ENCODE measurements at places on chromosomes 11 and 22. TPM values are rescaled to one million over a fixed set of nuclear protein-coding genes. Genes with fewer than 3 reads are reported as not detected.

DNA sequence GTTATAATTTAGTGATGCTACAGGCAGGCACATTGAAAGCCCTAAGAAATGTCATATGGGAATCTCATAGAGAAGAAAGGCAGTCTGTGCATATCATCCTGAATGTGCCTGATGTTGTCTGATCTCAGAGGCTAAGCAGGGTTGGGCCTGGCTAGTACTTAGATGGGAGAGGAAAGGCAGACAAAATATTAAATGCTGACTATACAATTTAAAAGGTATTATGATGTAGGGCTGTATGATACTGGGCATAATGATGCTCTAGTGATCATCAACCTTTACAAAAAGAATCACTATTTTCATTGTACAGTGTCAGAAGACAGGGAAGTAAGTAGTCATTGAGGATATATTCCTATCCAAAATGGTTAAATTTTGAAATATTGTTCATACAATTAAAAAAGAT is 119.8 kb downstream of the UVRAG start:
- H3K27ac ChIP-seq, result no peak overlapping the region
- no peak for DNase-seq
- no peaks in the 10 kb centered on the region for H3K27me3 ChIP-seq
- no peaks in the 10 kb centered on the region for H3K36me3 ChIP-seq
- no peaks in the 10 kb centered on the region for H3K4me1 ChIP-seq
- H3K4me3 ChIP-seq, result no peak overlapping the region

- peaks cover 2% of the 10 kb centered on the region for H3K27me3 ChIP-seq
- H3K4me1 ChIP-seq, result peaks cover 11% of the 10 kb centered on the region
- DNase-seq, result no peak
Observed at GRCh38 chr11:27234043-27234668, 128.9 kb downstream of the CCDC34 start.

GRCh38 chr22:41619979-41620588 is 759 bp downstream of the DESI1 start:
- H3K27ac ChIP-seq, result peak overlapping the region; percentile 70
- no peak for DNase-seq
- peaks cover 8% of the 10 kb centered on the region for H3K4me1 ChIP-seq

- H3K36me3 ChIP-seq, result peaks cover 35% of the 10 kb centered on the region
- peak; percentile 31 for DNase-seq
- H3K4me1 ChIP-seq, result peaks cover 86% of the 10 kb centered on the region
- H3K27ac ChIP-seq, result peak overlapping the region; percentile 86
- peak overlapping the region; percentile 9 for H3K4me3 ChIP-seq
Observed at GRCh38 chr22:37563153-37564081, 3.1 kb downstream of the CDC42EP1 start.

GRCh38 chr11:8697054-8697453 is 14.5 kb downstream of the RPL27A start:
- peaks cover 84% of the 10 kb centered on the region for H3K36me3 ChIP-seq
- no peak overlapping the region for H3K27ac ChIP-seq
- H3K4me3 ChIP-seq, result no peak overlapping the region
- H3K4me1 ChIP-seq, result peaks cover 19% of the 10 kb centered on the region

- no peaks in the 10 kb centered on the region for H3K27me3 ChIP-seq
- no peak overlapping the region for H3K27ac ChIP-seq
- H3K4me1 ChIP-seq, result peaks cover 7% of the 10 kb centered on the region
- DNase-seq, result no peak
Observed at GRCh38 chr11:1714908-1715885, 18.2 kb downstream of the KRTAP5-6 start.

GRCh38 chr11:64245797-64246620 is 734 bp downstream of the PPP1R14B start:
- H3K4me3 ChIP-seq, result peak overlapping the region; percentile 62
- H3K36me3 ChIP-seq, result peaks cover 37% of the 10 kb centered on the region
- no peak for DNase-seq
- H3K4me1 ChIP-seq, result peaks cover 69% of the 10 kb centered on the region

DNA sequence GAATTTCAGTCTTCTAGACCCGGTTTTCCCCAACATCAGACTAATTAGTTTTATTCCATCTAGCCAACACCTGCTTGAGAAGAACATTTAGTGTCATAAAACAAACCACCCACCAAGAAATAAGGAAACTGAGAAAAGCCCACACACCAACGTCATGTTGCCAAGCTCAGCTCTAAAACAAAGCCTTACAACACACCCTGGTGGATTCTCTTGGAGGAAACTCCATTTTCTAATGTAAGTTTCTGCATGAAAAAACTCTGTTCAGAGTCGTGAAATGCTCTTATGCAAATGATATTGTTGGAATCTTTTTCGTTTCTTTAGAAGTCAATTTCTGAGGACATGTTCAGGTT is 105.0 kb upstream of the RAG2 start:
- H3K4me3 ChIP-seq, result no peak overlapping the region
- DNase-seq, result no peak
- H3K4me1 ChIP-seq, result no peaks in the 10 kb centered on the region
- H3K36me3 ChIP-seq, result no peaks in the 10 kb centered on the region
- no peaks in the 10 kb centered on the region for H3K27me3 ChIP-seq

Gene TRIM3
- 28.2 TPM for total RNA-seq

GRCh38 chr11:64915376-64915887 is 1.6 kb downstream of the ATG2A start:
- peaks cover 50% of the 10 kb centered on the region for H3K36me3 ChIP-seq
- no peak overlapping the region for H3K27ac ChIP-seq
- H3K4me1 ChIP-seq, result peaks cover 29% of the 10 kb centered on the region

DNA sequence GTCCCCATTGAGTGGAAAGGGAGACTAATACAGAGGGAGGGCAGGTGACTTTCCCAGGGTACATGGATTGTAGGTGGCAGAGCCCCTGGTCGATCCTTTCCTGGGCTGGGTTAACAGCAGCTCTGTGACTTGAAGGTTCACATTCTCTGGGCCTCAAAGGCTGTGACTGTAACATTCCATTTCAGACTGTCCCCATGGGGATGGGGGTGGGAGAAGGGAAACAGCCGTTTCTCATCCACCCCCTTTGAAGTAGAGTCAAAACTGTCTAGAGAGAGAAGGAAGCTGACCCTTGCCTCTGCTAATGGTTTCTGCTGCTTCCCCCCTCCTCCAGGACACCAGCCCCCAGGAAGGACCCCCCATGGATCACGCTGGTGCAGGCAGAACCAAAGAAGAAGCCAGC is 19.2 kb downstream of the MICALL1 start:
- no peak overlapping the region for H3K27ac ChIP-seq
- H3K27me3 ChIP-seq, result no peaks in the 10 kb centered on the region
- no peak for DNase-seq
- no peaks in the 10 kb centered on the region for H3K4me1 ChIP-seq
- H3K4me3 ChIP-seq, result no peak overlapping the region

GRCh38 chr22:37343863-37344734 is 61.8 kb downstream of the CYTH4 start:
- H3K27ac ChIP-seq, result no peak overlapping the region
- DNase-seq, result no peak
- H3K4me1 ChIP-seq, result peaks cover 38% of the 10 kb centered on the region
- no peaks in the 10 kb centered on the region for H3K27me3 ChIP-seq
- H3K4me3 ChIP-seq, result no peak overlapping the region

- no peak overlapping the region for H3K4me3 ChIP-seq
- no peak overlapping the region for H3K27ac ChIP-seq
- H3K27me3 ChIP-seq, result no peaks in the 10 kb centered on the region
- H3K4me1 ChIP-seq, result no peaks in the 10 kb centered on the region
- DNase-seq, result no peak
- H3K36me3 ChIP-seq, result no peaks in the 10 kb centered on the region
Observed at GRCh38 chr11:107172996-107173395, 154.7 kb upstream of the GUCY1A2 start.

- H3K4me1 ChIP-seq, result no peaks in the 10 kb centered on the region
- no peaks in the 10 kb centered on the region for H3K36me3 ChIP-seq
- H3K4me3 ChIP-seq, result no peak overlapping the region
- no peaks in the 10 kb centered on the region for H3K27me3 ChIP-seq
Observed at GRCh38 chr11:103773537-103773936, 262.9 kb upstream of the DDI1 start.

Gene PLEKHB1
- 52.4 TPM for total RNA-seq

DNA sequence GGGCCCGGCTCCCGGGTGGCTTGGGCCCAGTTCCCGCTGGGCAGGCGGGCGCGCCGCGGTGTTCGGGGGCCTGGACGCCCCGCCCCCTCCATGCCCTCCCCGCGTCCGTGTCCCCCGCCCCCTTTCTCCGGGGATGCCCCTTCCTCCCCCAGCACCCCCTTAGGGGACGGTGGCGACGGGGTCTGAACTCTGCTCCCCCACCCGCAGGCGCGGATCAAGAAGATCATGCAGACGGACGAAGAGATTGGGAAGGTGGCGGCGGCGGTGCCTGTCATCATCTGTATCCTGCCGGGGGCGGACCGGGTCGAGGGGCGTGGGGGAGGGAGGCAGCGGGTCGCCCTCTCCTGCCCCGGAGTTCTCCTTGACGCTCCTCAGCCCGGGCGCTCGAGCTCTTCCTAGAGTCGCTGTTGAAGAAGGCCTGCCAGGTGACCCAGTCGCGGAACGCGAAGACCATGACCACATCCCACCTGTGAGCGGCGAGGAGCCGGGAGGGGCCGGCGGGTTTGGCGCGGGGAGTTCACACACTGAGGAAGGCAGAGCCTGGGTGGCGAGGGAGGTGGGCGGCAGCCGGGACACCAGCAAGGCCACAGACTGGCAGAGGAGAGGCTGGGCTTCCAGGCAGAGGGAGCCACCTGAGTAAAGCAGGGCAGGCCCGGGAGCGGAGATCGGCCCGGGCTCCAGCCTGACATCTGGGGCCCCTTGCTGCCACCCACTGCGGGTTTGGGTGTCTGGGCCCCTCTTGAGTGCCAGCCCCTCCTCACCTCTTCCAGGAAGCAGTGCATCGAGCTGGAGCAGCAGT is 546 bp downstream of the DRAP1 start:
- H3K36me3 ChIP-seq, result peaks cover 62% of the 10 kb centered on the region
- H3K27ac ChIP-seq, result peak overlapping the region; percentile 47
- H3K27me3 ChIP-seq, result no peaks in the 10 kb centered on the region
- H3K4me1 ChIP-seq, result peaks cover 49% of the 10 kb centered on the region

DNA sequence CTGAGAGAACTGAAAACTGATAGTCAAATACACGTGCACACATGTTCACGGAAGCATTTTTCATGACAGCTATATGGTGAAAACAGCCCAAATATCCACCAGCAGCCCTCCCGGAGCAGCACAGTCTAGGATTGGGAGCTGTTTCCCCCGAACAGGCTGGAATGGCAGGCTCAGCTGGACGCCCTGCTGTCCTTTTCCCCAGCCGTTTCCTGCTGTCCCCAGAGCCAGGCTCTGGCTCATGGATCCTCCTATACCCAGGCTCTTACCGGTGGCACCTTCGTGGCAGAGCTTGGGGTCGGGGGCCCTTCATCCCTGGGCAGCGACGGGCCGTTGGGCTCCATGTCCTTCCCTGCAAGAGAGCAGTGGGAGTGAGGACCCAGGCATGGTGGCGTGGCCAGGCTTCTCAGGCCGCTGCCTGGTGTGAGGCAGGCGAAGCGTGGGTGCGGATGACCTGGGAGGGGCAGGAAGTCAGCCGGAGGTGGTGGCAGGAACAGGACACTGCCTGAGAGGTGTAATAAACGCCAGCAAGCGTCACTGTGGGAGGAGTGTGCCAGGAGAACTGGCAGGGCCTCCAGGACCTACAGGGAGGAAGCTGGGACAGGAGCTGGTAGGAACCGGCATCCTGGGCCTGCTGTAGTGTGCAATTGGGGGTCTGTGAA is 38.8 kb downstream of the OSBPL5 start:
- H3K27me3 ChIP-seq, result no peaks in the 10 kb centered on the region
- peaks cover 88% of the 10 kb centered on the region for H3K36me3 ChIP-seq
- peaks cover 44% of the 10 kb centered on the region for H3K4me1 ChIP-seq

Gene GALNT18
- total RNA-seq, result 20.1 TPM

Gene PARVA
- total RNA-seq, result 19.1 TPM

DNA sequence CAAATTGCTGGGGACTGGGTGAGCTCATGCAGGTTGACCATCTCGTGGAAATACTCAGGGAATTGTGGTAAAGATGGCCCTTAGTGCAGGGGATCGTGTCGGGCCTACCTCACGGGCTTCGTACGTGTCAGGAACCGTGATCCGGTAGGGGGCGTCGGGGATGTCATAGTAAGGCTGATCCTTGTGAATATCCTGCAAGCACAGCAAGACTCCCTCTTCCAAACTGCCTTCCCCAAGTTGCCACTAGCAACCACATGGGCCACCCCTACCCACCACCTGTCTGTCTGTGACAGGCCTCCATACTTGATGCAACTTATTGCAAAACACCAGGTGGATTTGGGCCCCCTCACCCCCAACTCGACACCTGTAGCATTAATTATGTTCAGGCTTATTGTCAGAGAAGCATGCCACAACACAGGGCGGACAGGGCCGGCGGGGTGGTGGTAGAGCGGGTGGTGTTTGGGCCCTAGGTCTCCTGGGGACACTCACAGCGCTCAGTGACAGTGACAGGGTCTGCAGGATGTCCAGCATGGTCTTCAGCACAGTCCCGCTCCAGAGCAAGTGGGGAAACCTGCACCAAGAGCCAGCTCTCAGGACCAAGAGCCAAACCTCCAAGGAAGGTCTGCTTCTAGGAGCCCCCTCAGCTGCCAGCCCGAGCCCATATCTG is 22.6 kb upstream of the SERPIND1 start:
- peaks cover 53% of the 10 kb centered on the region for H3K36me3 ChIP-seq
- H3K4me1 ChIP-seq, result peaks cover 20% of the 10 kb centered on the region
- no peak overlapping the region for H3K27ac ChIP-seq
- no peaks in the 10 kb centered on the region for H3K27me3 ChIP-seq
- DNase-seq, result no peak

DNA sequence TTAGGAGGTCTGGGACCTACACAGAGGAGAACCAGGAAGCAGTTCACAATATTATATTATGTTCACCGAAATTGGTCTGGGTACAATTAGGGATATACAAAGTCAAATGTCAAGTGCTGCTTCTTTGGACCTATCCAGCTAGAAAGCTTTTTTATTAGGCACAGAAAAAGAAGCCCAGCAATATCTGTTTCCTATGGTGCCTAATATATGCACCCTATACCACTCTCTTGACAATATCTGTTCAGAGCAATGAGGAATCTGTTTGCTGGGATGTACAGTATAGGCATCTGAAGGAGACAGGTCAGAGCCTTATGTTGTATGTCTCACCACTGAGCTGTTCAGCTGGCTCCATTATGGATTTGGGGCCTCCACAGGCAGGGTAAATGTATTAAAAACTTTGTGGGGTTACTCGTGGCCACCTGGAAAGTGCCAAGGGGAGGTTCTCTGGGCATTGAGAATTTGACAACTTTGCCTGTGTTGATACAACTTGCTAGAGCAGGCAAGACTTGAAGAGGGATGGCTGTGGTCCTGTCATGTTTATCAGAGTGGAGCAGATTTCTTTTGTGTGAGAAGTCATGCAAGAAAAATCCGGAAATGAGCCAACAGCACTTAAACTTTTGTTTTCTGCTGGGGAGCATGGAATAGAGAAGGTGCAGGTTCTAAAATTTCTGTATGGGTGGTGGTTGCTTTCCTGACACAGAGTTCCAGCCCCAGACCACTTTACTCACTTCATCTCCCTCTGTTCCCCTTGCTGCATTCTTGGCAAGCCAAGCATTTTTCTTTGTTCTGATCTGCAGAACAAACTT is 10.1 kb downstream of the STIM1 start:
- H3K4me3 ChIP-seq, result no peak overlapping the region
- H3K27ac ChIP-seq, result no peak overlapping the region
- H3K4me1 ChIP-seq, result peaks cover 4% of the 10 kb centered on the region

Gene OR52H1
- total RNA-seq, result 0.55 TPM

Gene CDC42EP2
- total RNA-seq, result 8.5 TPM

Data from spinal cord (tissue), 10 donors.